ENCODE measurements at places on chromosomes 5 and 9.

- DNase-seq = no peak
These were observed 83.8 kb downstream of the TLE4 start for GRCh38 chr9:79655551-79655950.

DNA sequence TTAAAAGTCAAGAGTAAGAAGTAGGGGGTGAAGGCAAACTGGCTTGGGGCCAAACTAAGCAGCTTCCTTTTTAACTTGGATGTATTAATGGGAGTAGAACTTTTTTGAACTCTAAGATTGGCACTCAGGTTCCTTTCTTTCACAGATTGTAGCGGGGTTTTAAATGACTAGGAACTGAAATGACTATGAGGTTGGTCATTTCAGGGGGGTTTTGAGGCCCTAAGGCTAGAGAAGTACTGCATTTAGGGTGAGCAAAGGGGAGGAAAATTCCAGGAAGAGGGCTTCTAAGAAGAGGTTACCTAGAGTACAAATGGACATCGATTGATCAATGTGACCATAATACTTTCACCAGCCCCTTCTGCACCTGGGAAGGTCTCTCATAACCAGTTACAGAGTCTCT is 381.8 kb downstream of the MLLT3 start:
- no peak for DNase-seq

DNA sequence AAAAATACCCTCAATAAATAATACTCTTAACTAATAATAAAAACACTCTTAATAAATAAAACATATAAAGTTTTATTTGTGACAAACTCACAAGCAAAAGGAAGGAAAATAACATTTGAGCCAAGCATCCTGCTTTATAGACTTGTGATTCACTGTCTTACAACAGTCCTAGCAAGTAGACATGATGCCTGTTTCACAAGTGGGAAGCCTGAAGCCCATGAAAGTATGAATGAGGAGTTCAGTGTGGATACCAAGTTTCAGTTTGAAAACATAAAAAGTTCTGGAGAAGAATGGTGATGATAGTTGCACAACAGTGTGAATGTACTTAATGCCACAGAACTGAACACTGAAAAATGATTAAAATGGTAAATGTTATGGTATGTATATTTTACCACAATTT is 10.9 kb downstream of the HABP4 start:
- DNase-seq = no peak

DNA sequence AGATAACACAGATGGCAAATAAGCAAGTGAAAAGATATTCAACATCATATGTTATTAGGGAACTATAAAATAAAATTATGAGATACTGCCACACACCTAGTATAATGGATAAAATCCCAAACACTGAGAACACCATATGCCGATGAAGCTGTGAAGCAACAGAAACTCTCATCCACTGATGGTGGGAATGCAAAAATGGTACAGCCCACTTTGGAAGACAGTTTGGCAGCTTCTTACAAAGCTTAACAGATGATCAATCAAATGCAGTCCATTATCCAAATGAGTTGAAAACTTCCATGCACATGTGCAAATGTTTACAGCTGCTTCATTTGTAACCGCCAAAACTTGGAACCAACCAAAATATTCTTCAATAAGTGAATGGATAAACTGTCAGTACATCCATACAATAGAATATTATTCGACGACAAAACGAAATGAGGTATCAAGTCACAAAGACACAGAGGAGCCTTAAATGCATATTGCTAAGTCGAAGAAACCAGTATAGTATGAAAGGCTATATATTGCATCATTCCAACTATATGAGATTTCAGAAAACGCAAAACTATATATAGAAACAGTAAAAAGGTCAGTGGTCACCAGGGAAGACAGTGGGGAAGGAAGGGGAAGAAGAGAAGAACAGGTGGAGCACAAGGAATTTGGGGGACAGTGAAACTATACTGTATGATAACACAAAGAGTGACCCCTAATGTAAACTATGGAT is 14.9 kb downstream of the PFDN1 start:
- no peak for DNase-seq

- DNase-seq = no peak
These were observed 296.3 kb upstream of the SMARCA2 start for GRCh38 chr9:1718836-1719235.

DNA sequence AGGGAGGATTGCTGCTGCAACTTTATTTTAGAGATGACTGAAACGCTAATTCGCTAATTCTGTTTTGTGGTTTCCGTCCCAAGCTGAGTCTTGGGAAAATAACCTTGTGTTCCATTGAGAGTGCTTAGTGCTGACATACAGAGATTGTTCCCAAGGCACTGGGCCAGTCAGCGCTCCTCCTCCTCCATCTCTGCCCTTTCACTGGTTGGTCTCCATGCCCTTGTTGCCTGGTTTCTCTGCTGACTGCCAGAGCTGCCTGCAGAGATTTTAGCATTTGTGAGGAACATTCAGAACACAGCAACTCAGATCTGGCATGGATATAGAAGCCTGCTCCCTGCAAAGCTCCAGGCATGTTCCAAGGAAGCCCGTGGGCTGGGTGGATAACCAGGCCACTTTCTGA is 126.0 kb upstream of the IRX2 start:
- no peak for DNase-seq

DNA sequence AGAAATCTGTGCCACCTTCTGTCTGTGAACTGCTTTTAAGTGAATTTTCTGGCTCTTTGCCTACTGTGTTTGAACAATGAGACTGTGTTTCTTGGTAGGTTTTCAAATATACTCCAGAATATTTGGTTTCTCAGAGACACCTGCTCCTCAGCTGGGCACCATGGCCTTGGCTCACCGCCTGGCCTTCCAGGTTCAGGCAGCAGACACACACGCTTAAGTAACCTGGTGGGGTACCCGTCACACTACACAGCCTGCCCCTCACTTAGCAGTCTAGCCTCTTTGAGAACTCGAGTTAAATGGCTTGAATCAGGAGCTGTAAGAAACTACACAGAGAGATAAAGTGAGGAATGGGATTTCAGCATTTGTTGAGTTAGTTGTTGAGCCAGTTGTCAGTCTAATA is 530.5 kb downstream of the MTRR start:
- DNase-seq = no peak

DNA sequence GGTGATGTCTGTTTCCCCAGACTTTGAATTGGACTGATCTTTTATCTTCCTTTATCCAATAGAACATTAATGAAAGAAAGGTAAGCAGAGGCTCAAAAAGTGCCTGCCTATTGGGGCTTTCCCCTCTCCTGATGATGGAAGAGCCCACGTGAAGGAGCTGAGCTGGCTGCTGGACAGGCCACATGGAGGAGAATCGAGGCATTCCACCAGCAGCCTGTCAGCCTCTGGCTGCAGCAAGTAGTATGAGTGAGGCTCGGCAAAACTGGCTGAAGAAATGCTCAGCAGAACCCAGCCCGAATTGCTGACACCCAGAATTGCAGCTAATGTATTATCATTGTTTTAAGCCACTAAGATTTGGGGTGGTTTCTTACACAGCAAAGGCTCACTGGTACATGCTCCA is 66.5 kb upstream of the STC2 start:
- DNase-seq = no peak

DNA sequence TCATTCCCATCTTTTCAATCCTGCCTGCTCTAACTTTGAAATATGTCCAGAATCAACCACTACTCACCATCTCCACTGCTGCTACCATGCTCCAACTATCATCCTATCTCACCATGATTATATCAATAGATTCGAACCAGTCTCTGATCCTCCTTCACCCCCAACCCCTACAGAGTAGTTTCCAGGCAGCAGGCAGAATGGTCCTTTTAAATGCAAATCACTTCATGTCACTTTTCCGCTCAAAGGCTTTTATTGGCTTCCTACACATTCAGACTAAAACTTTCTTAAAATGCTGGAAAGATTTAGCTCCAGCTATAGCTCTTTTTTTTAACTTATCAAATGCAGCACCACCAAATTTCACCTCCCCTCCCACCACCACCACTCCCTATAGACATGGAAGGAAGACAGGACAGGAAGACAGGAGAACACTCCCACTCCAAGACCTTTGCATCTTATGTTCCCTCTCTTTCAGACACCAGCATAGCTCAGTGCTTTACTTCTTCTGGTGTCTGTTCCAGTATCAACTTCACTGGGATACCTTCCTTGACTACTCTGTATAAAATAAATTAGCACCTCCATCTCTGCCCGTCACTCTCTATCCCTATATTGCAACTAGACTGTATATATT is 9.9 kb upstream of the PPP2R2B start:
- DNase-seq = no peak

DNA sequence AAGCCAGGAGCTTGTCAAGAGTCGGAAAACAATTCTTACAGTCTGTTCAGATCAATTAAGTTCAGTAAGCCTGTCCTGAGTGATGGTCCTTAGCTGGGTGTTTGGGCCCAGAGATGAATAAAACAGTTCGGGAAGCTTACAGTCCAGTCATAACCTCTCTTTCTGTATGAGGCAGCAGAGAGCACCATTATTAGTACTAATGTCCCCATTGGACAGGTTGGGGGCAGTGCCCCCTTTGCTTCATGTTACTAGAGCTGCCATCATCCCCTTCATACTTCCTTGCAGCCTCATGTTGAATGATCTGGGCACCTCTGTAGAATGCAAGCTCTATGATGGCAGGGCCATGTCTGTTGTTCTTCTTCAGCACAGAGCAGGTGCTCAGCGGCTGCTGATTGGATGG is 9.8 kb downstream of the DOCK2 start:
- no peak for DNase-seq

GRCh38 chr5:66655395-66656324 is 59.5 kb downstream of the MAST4 start:
- no peak for DNase-seq

DNA sequence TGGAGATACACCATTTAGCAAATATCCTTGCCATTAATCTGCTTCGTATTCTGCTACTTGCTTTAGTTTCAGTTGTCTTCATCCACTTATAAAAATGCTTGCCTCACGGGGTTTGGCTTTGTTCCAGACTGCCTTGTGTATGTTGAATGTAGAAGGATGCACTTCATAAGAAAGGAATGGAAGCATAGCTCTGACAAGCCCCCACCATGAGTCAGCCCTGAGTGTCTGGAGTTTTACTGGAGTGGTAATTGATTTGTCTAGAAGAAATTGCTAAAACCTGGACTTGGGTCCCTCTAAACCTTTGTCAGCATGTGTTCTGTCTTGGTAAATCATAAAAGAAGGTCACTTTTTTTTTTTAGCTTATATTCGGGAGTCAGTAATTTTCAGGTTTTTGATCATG is 4.6 kb downstream of the TEX48 start:
- DNase-seq = no peak

- no peak for DNase-seq
These were observed 221.7 kb downstream of the ZNF608 start for GRCh38 chr5:124524552-124525232.

GRCh38 chr5:85576666-85577065 is 1041.1 kb upstream of the COX7C start:
- DNase-seq = no peak

- DNase-seq = no peak
These were observed 375.8 kb downstream of the GADD45G start for GRCh38 chr9:89980600-89980999.

- no peak for DNase-seq
These were observed 187.1 kb downstream of the TRIM32 start for GRCh38 chr9:116873937-116874914.

- DNase-seq = no peak
These were observed 22.0 kb downstream of the CDC42SE2 start for GRCh38 chr5:131285703-131286399.

- DNase-seq = no peak
These were observed 193.0 kb upstream of the C9orf72 start for GRCh38 chr9:27766073-27766835.

DNA sequence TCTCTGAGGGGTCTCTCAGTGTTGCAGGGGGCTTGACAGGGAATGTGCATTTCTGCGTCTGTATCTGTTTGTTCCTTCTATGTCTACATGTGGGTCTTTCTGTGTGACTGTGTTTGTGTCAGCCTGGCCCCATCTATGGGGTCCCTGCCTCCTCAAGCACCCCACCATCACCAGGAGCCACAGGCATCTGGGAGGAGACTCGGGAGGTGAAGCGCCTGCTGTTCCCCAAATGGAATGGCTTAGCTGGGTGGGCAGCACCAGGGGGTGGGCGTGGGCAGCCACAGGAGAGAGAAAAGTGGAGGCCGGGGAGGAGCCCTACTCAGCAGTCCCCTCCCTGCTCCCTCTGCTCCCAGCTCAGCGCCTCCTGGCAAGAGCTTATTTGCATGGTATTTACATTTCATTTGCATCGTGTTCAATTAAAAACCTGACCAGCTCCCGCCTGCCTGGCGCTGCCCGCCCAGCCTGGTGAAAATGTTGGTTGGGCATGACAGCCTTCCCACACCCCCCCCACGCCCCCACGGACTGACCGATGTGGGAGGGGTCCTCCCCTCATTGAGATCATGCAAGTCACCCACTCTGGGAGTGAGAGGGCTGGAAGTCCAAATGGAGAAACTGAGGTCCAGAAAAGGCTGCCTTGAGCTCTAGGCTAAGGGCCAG is 50.5 kb downstream of the CXXC5 start:
- no peak for DNase-seq

- DNase-seq = no peak
These were observed 106.3 kb downstream of the RAPGEF6 start for GRCh38 chr5:131528682-131529081.

- no peak for DNase-seq
These were observed 27.1 kb downstream of the SH3PXD2B start for GRCh38 chr5:172427202-172427601.

DNA sequence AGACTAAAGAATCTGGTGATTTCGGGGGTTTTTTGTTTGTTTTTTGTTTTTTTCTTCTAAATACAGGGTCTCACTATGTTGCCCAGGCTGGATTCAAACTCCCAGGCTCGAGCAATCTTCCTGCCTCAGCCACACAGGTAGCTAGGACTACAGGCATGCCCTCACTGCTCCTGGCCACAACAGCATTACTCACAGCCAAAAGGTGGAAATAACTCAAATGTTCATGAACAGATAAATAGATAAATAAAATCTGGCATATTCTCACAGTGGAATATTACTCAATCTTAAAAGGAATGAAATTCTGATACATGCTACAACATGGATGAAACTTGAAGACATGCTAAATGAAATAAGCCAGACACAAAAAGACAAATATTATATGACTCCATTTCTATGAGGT is 19.8 kb upstream of the RAD23B start:
- no peak for DNase-seq

DNA sequence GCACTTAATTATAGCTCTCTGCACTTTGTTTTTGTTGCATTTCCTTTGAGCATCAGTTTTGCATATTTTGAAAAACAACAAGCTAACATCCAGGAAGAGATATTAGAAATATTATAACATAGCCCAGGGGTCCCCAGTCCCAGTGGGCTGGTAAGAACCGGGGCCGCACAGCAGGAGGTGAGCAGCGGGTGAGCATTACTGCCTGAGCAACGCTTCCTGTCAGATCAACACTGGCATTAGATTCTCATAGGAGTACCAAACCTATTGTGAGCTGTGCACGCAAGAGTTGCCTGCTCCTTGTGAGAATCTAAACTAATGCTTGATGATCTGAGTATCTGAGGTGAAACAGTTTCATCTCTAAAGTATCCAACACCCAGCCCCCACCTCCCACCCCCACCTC is 675.9 kb upstream of the ZNF608 start:
- DNase-seq = no peak

Measured in Panc1 (cell line).